ENCODE measurements at places on chromosomes 4 and X. TPM values are rescaled to one million over a fixed set of nuclear protein-coding genes. Genes with fewer than 3 reads are reported as not detected.
A peak's percentile ranks its signal among the peaks of the same experiment; 100 is the strongest.

DNA sequence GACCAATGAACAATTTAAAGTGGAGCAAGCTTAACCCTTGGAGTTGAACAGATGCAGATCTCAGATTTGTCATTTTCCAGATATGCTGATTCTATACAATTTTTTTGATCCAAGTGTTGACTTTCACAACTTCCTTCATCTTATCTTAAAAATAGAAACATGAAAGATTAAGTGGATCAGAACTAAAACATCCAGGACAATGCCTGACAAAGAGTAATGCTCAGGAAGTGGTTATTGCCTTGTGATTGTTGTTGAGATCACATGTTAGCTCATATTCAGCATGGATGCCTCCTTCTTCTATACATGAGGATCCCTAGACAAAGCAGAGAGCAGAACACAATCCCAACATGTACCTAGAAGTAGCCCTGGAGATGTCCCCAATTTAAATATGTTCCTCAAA is 160.9 kb downstream of the PPARGC1A start:
- no peak for DNase-seq

- peak; percentile 12 for DNase-seq
Measured at GRCh38 chr4:84279678-84280077, 219.4 kb downstream of the NKX6-1 start.

DNA sequence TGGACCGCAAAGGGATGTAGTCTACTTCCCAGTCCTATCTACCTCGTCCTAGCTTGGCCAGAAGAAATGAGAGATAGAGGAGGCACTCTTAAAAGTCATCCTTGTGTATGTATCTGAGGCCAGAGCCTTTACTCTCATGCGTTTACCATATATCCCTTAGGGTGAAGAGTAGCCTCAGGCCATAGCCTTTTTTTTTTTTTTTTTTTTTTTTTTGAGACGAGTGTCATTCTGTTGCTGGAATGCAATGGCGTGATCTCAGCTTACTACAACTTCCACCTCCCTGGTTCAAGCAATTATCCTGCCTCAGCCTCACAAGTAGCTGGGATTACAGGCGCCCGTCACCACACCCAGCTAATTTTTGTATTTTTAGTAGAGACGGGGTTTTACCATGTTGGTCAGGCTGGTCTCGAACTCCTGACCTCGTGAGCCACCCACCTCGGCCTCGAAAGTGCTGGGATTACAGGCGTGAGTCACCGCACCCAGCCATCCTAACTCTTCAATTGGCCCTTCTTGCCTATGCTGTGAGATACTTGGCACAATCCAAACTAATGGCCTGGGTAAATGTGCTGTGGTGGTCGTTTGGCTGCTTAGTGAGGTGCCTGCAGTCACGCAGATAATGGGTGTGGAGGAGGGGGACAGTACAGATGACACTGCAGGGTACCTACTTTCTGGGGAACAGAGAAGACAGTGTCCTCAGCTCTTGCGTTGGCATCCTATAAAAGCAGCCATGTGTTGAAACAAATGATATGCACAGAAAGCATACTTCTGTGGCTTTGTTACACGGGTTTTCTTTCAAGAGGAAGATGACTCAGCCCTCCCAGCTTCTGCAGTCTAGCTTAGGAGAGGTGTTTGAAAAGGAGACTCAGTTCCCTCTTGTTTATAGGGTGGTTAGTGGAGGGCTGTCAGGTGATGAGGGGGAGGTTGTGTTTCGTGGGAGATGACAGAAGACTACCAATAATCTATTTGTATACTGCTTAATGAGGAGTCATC is 10.4 kb upstream of the DGAT2L6 start:
- peak; percentile 12 for DNase-seq

DNA sequence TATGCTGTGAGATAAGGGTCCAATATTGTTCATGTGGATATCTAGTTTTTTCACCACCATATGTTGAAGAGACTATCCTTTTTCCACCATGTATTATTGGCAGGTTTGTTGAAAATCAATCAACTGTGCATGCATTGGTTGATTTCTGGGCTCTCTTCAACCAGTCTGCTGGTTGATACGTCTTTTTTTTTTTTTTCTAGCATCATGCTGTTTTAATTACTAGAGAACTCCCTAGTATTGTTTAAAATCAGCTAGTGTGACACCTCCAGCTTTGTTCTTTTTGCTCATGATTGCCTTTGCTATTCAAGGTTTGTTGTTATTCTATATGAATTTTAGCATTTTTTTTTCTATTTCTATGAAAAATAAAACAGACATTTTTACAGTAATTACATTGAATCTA is 123.9 kb downstream of the SLC7A11 start:
- no peak for DNase-seq

- DNase-seq: peak; percentile 89
Measured at GRCh38 chrX:154534526-154535322, 11.9 kb downstream of the G6PD start.

DNA sequence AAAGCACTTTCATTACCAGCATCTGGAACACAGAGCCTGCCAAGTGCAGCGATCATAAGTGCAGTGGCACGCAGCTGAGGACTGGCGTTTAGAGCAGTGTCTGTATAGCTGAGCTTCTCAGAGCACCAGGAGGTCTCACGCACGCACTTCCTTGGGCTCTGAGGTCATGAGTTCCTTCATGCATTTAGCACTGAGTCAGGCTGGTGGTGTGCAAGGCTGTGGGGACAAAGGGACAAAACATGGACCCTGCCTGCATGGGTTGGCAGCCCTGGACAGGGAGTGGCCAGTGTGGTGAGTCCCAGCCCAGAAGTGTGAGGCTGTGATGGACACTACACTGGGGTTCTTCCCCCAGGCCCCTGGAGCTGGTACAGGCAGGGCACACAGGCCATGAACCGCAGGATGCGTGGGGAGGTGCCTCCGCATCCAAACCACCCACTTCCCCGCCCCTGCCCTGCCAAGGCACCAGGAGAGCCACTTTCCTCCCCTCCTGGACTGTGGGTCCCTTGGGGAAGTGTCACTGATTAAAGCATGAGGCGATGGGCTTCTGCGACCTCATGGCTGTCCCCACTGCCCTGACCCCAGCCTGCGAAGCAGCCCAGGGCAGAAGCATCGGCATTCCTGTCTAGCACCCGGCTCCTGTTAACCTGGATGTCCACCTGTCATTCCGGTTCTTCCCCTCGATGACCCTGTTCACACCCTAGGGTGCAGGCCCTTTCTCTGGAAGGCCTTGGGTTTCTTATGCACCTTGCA is 37.2 kb upstream of the GPR78 start:
- DNase-seq: no peak

DNA sequence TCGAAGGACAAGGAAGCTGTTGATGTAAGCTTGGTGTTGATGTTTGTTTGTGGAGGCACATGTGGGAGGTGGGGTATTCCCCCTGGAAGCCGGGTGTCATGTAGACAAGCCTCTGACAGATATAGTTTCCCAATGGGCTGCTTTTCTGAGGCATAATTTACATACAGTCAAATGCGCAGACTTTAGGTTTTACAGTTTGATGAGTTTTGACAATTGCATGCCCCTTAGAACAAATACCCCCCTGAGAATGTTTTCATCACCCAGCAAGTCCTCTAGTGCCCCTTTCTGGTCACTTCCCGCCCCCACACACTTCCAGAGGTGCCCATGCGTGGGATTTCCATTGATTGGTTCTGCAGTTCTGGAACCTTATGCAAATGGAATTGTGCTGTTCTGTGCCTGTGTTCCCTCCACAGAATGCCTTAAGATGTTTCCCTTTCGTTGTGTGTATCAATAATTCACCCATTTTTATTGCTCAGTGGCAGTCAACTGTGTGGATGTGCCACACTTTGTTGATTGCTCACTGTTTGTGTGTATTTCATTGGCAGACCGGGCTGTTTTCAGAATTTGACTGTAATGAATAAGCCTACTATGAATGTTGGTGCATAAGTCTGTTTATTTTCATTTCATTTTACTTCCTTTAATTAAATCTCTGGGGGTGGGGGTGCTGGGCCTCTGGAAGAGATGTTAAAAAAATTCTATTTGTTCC is 8.5 kb downstream of the EVC start:
- no peak for DNase-seq

GRCh38 chrX:39296472-39296871 is 495.2 kb downstream of the MID1IP1 start:
- no peak for DNase-seq

- DNase-seq: no peak
Measured at GRCh38 chrX:445727-446126, 59.0 kb upstream of the PPP2R3B start.

DNA sequence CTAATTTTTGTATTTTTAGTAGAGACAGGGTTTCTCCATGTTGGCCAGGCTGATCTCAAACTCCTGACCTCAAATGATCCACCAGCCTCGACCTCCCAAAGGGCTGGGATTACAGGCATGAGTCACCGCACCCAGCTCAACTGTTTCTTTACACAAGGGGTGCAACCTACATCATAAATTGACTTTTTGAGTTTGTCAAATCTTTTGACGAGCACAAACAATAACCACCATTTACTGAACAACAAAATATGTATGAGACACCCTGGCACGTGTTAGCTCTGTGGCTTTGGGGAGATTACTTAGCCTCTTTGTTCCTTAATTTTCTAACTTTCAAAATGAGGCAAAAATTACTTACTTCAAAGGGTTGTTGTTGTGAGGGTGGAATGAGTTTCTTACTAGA is 23.5 kb upstream of the SLC34A2 start:
- peak; percentile 44 for DNase-seq

DNA sequence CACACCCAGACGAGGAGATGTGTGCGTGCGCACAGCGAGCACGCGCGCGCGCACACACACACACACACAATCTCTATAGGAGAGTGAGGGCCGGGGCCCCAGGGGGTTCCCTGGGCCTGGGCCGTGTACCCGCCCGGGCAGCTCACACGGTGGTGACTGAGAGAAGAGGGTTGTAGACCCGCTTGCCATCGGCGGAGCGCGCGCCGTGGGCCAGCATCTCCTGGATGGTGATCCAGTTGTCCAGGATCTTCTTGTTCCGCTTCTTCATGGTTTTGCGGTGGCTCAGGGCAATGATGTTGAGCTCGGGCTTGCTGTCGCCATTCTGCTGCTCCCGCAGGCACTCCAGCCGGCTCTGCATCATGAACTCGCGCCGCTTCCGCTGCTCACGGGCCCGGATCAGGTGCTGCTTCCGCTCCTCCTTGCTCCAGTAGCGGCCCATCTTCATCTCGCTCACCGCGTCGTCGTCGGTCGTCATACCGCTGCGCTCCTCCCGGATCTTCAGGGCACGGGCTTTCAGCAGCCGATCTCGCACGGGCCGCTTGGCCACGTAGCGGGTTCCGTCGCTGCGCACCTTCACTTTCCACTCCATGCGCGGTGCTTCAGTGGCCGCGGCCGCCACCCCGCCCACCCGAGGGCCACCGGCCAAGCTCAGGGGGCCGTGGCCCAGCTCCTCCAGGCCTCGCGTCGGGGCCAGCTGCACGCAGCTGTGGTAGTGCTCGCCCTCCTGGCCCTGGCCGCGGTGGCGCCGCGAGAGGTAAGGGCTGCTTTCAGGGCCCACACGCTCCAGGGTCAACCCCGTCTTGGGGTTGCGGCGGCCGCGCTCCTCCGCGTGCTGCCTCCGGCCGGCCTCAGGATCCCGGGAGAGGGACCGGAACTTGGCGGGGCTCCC is 9.0 kb downstream of the SSR4 start:
- DNase-seq: no peak

DNA sequence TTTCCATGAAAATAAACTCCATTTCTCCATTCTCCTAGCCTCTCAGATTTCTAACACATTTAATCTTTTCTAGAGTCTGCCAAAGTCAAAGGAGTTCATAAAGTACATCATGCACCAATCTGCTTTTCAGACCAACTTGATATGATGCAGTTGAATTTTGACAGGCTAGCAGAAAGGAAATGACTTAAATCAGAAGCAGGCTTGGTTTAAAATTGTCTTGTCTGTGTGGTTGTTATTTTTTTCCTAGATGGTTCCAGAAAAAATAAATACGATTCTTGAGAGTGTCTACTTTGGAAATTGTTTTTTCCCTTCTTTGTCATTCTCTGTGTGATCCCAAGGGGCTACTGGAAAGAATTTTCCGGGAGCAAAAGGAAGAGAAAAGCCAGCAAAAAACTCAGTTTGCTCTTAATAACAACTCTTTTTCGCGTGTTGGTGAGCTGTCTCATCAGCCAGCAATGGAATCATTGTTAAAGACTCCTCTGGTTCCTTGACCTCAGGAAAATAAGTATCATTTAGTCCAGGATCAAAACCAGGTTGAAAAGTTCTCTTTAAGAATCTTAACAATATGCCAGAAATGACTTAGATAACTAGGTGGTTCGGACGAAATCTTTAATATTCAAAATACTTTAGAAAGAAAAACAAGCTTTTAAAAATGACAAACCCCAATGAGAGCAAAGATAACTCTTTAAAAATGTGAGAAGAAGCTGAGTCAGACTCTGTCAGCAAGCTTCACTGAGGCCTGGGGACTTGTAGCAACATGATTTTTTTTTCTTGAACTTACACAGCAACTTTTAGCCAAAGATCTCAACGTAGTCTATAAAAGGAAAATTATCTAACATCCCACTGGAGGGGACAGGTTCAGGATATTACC is 49.7 kb upstream of the GAB1 start:
- no peak for DNase-seq

DNA sequence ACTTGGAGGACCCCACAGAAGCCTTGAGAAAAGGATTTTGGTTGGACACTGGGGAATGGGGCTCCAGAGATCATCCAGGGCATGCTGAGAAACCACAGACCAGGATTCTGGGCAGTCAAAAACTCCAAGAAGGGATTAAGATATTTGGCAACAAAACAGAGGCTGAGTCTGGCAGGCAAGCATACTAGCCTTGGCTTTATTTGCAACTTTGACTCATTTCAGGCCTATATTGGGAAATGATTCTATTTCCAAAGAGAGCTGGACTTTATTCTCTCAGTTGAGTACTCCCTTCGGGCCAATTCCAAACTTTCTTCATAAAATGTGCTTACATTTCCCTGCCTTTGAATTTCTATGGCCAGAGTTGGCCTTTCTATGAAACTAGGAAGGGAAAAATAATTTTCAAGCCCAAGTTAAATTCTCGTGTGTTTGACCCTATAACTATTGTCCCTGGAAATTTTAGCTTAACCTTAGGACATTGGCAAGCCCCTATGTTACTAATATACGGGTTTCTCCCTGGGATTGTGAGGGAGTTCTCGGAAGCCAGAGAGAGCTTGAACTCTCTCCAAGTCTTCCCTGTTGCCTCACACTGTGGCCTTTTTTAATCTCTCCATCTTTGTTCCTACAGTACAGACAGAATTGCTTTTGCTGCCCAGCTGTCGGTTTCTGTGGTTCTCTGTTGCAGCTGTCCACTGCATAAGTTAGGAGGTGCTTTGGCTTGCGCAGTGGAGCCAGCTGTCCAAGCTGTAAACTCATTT is 112.6 kb upstream of the FAM9A start:
- no peak for DNase-seq

- DNase-seq: no peak
Measured at GRCh38 chr4:151835467-151835866, 74.7 kb upstream of the GATB start.

DNA sequence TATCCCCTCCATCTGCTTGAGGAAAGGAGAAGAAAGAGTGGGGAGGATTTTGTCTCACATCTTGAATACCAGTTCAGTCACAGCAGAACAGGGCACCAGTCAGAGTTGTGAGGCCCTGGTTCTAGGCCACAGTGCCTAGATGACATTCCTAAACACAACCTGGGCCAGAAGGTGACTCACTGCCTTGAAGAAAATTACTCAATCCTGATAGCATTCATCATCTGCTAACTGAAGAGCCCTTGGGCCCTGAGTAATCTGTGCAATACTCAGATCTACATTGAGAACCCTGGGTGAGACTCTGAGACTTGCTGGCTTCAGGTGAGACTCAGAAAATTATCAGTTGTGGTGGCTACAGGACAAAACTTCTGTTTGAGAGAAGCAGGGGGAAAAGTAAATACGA is 20.5 kb upstream of the PRR32 start:
- no peak for DNase-seq

ABCG2 gene
- 29.0 TPM for polyA plus RNA-seq

GAGE1 gene
- polyA plus RNA-seq: not detected

RPS6KA6 gene
- 4.6 TPM for polyA plus RNA-seq

APLN gene
- 0.75 TPM for polyA plus RNA-seq

CLIC2 gene
- 0.32 TPM for polyA plus RNA-seq

PNMA5 gene
- not detected for polyA plus RNA-seq

GRIA2 gene
- not detected for polyA plus RNA-seq

DCLK2 gene
- 10.3 TPM for polyA plus RNA-seq

Data from A549 (cell line).